ENCODE measurements at places on chromosomes 5 and 9. TPM values are rescaled to one million over a fixed set of nuclear protein-coding genes. Genes with fewer than 3 reads are reported as not detected.

CPLANE1 gene
- total RNA-seq, result 9.0 TPM

GRCh38 chr9:137136881-137137607, 1.9 kb upstream of the GRIN1 start:
- DNase-seq, result no peak

APC gene
- total RNA-seq, result 38.3 TPM

DNA sequence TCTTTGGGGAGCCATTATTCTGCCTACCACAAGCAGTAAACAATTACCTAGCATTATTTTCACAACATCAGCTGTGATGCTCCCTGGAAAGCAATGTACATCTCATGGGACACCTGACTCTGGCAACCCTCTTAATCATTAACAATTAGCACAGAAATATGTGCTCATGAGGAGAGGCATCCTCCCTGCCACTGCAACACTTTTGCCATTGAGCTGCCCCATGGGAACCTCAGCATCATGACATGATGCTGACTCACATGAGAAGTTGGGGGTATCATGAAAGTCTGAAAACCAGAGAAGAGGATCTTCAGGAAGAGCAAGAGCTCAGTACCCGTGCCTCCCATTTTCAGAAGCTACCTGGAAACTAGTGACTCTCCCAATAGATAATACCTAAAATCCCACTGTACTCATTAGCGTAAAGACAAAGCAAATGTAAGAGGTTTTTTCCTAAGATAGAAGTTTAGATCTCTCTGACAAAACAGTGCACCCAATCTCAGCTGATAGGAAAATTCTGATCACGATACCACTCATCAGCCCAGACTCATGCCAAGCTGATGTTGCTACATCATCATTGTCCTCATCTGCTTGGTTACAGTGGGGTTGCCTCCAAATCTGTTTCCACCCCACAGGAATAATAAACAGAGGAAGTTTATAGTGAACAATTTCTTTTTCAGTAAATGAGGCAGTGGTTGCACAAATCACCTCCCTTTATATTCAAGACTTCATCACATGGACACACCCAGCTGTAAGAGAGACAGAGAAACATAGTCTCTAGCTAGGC, 244.5 kb downstream of the NR2F1-AS1 start:
- no peak for DNase-seq

SPATA31A1 gene
- total RNA-seq, result not detected

GRCh38 chr5:102711525-102712385, 43.4 kb upstream of the PAM start:
- DNase-seq, result no peak

DNA sequence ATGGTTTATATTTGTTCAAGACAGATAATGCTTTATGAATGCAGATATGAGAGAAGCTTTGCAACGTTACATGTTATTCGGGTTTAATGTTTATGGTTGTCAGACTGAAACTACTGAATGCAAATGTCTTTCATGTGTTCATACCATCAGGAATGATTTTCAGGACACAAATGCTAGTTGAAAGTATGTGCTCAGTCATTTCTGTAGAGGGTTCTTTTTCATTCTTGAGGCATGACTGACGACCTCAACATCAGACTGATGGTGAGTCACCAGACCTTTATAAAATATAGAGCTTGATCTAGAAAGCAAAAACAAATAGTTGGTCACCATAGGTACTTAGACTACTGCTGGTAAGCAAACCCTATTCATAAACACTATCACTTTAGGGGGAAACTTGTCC, 287.3 kb upstream of the NUDT12 start:
- no peak for DNase-seq

GRCh38 chr9:118236625-118237024, 532.4 kb downstream of the TLR4 start:
- no peak for DNase-seq

- DNase-seq, result no peak
Observed at GRCh38 chr5:160824301-160825001, 27.6 kb downstream of the ATP10B start.

DNA sequence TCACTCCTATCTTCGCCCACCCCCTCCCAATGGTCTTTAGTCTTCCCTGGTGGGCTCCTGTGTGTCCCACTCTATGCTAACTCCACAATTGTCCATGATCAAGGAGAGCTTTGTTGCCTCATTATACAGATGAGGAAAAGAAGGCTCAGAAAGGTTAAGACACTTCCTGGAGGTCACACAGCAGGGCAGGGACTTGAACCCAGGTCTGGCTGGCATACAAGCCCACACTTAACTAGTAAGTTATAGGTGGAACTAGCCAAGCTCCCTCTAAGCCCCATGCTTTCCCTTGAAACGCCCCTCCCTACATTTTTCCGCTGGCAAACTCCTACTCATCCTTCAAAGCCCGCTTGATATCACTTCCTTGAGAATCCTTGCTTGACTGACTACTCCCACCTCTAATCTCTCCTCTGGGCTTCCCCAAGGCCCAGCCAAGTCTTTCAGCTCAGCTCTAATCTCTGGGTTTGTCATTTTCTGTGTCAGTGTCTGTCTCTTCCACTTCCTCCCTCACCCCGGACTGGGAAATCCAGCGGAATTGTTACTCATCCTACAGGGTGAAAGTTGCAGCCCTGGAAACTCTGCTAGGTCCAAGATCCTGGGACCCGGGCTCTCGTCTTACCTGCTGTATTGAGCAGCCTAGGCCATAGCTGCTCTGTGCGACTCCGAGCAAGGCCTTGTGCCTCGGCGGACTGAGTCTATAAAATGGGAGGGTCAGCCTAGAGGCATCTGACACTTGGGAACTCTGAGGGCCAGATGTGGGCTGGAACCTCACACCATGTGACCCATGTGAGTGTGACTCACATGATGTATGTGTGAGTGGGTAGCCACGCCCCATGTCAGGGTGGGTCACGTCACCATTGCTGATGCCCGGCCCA, 144.5 kb downstream of the GAPVD1 start:
- no peak for DNase-seq

DNA sequence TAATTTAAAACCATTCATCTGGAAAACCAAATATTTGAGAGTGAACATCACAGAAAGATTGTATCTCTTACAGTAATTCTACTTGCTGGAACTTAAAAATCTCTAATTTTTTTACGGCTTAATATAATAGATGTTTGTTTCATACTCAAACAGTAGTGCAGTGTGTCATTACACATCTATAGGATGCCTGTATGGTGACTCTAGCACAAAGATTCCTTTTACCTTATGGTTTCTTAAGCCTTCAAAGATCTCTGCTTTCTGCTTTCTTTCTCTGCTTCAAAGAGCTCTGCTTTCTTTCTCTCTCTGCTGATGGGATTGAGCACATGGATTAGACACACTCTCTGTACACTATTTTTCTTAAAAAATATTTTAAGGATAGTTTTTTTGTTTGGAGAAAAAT, 374.0 kb upstream of the CDH9 start:
- no peak for DNase-seq

GRCh38 chr5:7801891-7802614, 48.9 kb downstream of the CFAP90 start:
- no peak for DNase-seq

- no peak for DNase-seq
Observed at GRCh38 chr5:176541338-176542134, 4.3 kb upstream of the RNF44 start.

TPPP gene
- total RNA-seq, result 15.7 TPM

GRCh38 chr5:105146867-105147266, 1584.3 kb upstream of the NUDT12 start:
- DNase-seq, result no peak

DNA sequence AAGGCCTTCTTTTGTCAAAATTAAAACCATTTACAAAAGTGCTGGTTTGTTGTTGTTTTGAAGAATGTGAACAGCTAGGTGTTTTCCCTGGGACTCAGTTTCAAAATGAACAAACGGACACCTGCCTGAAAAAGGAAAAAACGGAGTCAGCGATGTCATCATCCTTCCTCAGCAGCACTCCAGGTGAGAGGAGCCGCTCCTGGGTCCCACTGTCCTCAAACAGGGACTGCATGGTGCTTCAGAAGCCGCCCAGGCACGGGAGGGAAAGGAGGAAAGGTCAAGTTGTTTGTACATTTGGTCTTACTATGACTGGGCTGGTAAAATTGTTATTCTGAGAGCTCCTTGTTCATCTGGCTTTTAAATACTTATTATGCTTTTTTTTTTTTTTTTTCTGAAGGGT, 69.0 kb upstream of the ZSWIM6 start:
- DNase-seq, result no peak

HRCT1 gene
- 12.5 TPM for total RNA-seq

- DNase-seq, result no peak
Observed at GRCh38 chr9:104951487-104951886, 23.5 kb upstream of the ABCA1 start.

DNA sequence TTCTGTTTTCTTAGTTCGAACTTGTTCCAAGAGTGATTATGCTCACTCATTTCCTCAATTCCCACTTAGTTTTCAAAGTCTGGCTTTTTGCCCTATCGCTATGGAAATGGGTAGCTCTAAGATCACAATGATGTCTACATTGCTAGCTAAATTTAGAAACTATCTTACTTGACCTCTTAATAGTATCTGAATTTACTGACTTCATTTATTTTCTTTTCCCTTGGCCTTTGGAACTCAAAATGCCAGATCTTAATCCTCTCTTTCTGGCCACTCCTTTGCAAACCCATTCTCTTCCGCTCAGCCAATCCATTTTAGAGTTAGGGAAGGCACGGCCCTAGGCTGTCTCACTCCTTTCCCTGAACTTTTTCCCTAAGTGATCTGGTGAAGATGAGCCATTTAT, 137.0 kb downstream of the FER start:
- no peak for DNase-seq

DNA sequence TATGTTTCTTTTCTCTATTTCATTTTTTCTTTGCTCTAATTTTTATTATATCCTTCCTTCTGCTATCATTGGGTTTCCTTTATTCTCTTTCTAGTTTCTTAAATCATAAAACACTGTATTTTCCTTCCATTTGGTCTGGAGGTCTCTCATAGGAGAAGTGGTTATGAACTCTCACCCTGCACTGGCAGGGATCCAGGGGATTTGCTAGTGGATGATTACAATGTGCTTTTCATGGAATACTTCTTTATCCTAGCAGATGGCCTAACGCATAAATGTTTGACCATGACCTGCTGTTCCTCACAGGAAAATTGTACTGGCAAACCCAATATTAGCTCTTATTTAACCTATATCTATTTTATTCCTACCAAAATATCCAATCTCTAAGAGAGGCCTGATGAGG, 31.5 kb upstream of the SGCD start:
- no peak for DNase-seq

- DNase-seq, result no peak
Observed at GRCh38 chr5:172688349-172689217, 47.5 kb downstream of the NEURL1B start.

DNA sequence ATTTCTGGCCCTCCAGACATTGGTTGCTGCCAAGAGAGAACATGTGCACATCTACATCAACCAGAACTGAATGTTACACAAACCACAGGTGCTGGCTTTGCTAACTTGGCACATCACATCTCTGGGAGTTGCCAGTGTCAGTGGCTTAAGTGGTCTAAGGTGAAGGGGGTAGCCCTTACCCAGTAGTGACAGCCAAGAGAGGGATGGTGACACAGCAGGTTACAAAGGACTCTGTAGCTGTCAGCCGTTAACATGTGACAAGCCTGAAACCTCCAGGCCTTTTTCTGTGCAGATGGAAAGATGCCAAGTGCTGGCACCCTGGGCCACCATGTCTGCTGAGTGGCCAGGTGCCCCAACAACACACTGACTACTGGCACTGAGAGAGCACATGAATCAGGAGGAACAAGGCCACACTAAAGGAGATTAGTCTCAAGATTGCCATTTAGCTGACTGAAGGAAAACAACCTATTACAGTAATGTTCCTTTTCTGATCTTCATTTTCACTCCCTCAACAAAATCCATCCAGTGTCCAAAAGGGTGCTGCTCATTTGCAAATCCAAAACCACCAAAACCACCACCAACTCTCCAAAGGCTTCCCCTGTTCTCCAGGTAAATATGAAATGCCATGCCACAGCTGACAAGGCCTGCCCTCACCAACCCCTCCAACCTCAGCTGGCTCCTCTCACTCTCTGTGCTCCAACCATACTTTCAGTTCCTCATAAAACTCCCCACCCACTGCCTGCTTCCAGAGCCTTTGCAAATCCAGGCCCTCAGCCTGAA, 20.2 kb downstream of the SIL1 start:
- DNase-seq, result no peak

- DNase-seq, result no peak
Observed at GRCh38 chr9:111897601-111898137, 1.1 kb downstream of the UGCG start.

NUTM2F gene
- total RNA-seq, result not detected

- DNase-seq, result peak; percentile 53
Observed at GRCh38 chr9:127049581-127049980, 72.9 kb downstream of the ANGPTL2 start.

DNA sequence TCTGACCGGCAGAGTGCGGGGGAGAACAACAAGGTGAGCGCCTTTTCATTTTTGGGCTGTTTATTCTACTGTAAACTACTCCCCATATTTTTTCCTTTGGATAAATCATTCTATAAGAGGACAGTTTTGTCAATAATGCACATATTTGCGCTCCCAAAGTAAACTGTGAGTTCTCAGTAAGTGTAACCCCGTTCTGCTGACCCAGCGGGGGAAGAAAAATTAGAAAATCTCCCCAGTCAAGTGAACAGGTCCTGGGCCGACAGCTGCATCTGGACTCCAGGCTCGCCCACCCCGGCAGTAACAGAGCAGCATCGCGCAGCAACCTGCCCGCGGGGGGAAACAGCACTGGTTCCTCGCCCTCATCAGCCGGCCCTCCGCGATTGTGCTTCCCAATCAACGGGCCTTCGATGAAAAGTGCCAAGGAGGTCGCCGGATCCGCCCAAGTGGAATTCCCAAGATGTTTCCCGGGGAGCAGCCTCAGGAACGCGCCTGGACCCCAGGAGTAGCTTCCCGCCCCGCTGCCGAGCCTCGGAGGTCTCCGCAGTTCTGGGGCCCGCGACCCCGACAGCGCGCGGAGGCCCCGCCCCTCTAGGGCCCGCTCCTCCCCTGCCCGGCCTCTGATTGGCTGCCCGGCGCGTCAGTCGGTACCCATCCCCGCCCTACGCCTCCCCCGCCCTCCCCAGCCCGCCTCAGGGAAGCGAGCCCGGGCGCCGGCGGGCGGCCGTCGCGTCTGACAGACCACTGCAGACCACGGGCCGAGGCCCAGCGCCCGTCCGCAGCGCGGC, at the start of gene OTULINL:
Gene OTULINL (plus strand): TSS at position 687 of the 785 bp plus-strand sequence. CDS start 103 bp downstream, outside the sequence.
- DNase-seq, result peak; percentile 80

DNA sequence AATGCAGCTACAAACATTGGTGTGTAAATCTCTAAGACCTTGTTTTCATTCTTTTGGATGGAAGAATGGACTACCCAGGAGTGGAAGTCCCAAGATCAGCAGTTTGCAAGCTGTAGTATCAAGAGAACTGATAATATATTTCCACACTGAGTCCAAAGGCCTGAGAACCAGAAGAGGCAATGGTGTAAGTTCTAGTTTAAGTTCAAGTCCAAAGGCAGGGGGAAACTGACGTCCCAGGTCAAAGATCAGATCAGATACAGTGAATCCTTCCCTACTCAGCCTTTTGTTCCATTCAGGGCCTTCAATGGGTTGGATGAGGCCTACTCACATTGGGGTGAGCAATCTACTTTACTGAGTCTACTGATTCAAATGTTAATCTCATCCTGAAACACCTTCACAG, 80.3 kb upstream of the ERBIN start:
- DNase-seq, result no peak

- peak; percentile 13 for DNase-seq
Observed at GRCh38 chr9:126159430-126160060, 167.1 kb upstream of the MVB12B start.
